ENCODE measurements at places on chromosomes 7 and 10.

- no peak for DNase-seq
Observed at GRCh38 chr10:73399063-73399462, 14.8 kb downstream of the ANXA7 start.

GRCh38 chr10:107103174-107104025 lies 61.1 kb downstream of the SORCS1 start:
- DNase-seq = no peak

GRCh38 chr10:133481657-133482056 lies 27.9 kb downstream of the SCART1 start:
- no peak for DNase-seq

DNA sequence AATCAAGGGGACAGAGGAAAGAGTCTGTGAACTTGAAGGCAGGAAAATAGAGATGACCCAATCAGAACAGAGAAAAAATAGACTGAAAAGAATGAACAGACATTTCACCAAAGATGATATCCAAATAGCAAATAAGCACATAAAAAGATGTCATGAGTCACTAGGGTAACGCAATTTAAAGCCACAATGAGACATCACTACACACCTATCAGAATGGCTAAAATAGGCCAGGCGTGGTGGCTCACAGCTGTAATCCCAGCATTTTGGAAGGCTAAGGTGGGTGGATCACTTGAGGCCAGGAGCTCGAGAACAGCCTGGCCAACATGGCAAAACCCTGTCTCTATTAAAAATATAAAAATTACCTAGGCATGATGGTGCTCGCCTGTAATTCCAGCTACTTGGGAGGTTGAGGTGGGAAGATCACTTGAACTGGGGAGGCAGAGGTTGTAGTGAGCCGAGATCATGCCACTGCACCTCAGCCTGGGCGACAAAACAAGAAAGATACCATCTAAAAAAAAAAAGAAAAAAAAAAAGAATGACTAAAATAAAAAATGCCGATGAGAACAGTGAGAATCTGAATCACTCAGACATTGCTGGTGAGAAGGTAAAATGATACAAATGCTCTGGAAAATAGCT lies 100.9 kb downstream of the LHPP start:
- no peak for DNase-seq

DNA sequence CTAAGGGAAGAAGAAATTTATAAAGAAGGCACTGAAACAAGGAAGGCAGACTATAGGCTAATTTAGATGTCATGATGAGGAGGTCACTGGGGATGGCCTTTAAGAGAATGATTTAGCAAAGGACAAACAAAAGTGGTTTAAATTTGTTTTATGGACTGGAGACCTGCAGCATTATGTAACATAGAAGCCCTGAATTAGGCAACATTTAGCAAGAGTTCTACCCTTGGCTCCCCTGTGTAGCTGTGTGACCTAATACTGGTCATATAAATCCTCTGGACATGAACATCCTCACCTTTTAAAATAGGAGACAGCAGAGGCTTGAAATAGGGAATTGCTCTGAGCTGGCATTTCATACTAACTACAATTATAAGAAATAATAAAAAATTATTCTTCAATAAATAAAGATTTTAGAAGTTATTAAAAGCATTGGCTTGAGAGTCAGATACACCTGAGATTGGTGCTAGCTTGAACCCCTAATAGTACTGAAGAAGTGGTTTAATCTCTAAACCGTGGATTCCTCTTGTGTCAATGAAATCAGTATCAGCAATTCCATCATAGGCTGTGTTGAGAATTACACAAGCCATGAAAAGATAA lies 48.9 kb downstream of the RNLS start:
- DNase-seq = no peak

DNA sequence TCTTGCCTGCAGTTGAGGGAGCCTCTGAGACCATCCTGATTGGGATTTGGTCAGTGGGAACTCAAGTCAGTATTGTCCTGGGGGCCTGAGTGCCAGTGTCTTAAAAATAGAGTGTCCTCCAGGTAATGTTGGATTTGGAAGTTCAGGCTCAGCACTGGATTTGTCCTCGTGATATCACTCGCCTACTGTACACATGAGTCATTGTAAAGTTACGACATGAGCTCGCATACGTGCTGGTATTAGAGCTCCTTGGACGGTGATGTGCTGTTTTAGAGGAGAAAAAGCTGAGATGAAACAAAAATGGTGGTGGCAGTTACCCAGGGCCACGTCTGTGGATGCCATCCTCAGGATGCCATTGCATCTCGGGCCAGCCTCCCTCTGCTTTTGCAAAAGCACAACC lies 78.2 kb downstream of the MGMT start:
- DNase-seq = no peak

DNA sequence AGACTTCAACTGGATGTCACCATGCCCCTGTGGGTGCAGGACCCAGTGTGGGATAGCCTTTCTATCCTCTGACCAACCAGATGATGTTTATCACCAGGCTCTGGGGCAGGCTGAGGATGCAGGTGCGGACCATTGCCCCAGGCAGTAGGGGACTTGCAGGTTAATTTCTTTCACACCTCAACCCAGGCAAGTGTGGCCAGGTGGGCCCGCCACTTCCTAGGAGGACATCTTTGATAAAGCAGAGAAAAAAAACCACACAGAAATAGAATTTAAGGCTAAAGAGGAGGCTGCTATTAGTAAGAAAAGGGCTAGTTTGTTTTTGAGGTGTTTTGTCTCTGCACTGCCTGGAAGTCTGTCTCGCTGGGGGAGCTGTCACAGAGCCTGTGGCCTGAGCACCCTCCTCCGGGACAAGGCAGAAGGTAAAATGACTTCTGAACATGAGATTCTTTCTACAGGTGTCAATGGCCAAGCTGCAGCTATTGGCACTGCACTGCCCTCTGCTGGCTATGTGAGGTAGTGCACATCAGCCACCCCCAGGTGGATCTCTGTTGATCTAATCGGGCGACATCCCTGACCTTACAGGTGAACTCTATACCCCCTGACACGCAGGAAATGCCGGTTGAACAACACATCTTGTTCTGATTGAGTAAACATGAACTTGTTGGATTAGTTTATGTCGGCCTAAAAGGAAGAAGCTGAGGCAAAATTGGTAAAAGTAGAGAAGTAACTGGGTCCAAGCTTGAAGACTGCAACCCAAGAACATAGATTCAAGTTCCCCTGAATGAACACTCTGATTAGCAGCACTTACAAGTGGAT lies 21.0 kb downstream of the UPP1 start:
- DNase-seq = peak; percentile 38

DNA sequence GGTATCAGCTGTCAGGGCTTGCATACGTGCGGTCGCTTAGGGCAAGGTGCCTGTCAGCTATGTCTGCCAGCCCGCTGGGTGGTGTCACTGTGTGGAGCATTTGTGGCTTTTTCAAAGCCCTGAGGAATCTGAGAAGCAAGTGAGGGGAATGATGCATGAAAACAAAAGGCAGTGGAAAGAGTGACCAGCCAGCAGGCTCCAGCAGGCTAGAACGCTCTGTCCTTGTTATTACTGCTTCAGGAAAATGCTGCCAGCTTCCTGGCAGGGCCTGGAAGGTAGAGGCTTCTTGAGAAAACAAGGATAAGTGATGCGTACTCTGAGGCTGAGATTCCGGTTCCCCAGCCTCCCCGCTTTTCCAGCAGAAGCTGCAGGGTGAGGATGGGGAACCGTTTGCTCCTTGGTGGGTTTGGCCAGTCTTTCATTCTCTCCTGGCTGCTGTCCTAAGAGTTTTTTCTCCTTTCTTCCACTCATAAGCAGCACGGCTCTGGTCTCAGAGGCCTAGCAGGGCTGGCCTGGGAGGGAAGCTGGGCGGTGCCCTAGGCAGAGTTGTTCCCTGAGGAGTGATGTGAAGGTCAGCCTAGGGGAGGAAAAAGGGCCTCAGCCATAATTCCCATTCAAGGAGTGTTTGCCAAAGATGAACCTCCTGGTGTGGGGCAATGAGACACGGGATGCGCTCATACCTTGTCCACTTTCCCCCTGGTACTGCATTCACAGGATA lies 42.8 kb upstream of the MKLN1 start:
- peak; percentile 48 for DNase-seq

DNA sequence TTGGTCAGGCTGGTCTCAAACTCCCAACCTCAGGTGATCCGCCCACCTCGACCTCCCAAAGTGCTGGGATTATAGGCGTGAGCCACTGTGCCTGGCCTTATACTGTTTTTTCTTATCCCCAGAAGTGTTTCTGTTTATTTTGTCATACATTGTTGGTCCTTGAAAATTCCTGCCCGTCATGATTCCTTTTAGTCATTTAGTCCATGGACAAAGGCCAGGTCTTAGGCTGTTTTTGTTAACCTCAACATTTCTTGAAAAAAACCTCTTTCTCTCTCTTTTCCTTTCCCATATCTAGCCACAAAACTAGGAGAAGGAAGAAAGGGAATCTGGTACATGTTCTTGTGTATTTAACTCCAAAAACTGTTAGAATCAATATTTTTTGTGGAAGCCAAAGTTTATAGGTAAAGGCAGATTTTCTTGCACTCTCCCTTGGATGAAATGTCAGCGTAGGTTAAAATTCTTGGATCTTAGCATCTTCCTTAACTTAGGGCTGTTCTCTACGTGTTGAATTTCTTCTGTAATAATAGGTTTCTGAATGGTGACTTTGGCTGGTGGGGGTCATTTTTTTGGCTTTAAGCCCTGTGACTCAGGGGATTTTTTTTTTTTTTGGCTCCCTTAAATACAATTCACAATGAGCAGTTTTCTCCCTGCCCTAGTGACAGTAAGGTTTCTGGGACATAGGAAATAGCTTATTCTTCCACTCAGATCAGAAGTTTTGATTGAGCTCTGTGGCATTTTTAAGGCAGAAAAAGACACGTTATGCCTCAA lies 500.8 kb downstream of the AUTS2 start:
- DNase-seq = peak; percentile 52

- no peak for DNase-seq
Observed at GRCh38 chr10:59631882-59632807, 77.5 kb downstream of the SLC16A9 start.

GRCh38 chr7:91025906-91026390 lies 238.3 kb upstream of the FZD1 start:
- DNase-seq = no peak

GRCh38 chr7:122018032-122018431 lies 126.0 kb downstream of the AASS start:
- DNase-seq = no peak

DNA sequence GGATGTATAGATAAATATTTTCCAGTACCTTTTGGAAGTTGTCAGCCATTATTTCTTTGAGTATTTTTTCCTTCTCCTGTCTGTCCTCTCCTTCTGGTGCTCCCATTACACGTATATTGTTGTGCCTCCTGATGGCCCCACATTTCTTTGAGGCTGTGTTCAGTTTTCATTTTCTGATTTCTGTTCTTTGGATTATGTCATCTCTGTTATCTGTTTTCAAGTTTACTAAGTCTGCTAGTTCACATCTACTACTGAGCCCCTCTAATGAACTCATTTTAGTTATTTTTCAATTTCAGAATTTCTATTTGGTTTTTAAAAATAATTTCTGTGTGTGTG lies 16.3 kb downstream of the RBM33 start:
- no peak for DNase-seq

DNA sequence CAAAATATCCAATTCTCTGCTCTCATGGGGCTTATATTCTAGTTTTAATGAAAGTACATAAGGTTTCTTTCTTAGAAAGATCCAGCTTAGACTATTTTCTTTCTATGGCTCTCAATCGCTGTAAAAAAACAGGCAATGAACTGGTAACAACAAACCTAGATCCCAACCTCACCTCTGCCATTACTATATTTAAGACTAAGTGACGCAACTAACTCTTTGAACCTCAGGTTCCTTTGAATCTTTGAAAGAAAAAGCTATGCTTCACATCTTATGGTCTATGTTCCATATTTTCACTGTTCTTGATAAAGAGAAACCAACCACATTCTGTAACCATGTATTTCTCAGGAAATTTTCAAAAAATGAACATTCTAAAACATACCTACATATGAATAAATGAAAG lies 88.5 kb downstream of the ELAPOR2 start:
- DNase-seq = no peak

DNA sequence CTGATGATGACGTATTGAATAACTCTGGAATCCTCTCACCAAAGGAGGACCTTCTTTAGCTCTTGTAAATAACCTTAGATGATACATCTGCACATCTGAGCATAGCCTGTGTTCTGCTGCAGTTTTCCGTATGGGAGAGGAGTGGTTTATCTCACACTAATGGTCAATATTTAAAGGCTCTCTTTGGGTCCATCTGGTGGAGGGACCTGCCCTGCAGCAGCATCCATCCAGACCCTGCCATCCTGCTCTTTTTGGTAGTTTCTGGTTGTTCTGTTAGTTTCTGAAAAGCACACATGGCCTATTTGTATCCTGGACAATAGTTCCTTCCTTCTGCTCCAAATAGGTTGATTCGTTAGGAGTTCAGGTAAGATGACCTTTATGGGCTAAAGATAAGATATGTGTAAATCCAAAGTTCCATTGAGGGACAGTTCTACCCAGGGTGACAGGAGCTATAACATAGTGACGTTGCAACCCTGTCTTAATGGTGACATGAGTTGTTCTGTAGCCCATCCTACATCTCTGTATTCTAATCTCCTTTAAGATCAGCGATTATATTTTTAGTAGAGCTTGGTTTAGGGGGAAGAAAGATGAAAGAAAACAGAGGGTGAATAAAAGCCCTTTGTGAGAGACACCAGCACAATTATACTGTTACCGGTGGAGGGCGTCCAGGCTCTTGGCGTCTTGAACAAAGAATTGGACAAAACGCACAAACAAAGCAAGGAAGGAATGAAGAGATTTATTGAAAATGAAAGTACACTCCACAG lies 60.0 kb upstream of the KLF14 start:
- DNase-seq = peak; percentile 51

- no peak for DNase-seq
Observed at GRCh38 chr7:37516664-37517063, 68.0 kb upstream of the ELMO1 start.

GRCh38 chr7:116929914-116930913 lies 23.1 kb upstream of the ST7 start:
- peak; percentile 75 for DNase-seq

DNA sequence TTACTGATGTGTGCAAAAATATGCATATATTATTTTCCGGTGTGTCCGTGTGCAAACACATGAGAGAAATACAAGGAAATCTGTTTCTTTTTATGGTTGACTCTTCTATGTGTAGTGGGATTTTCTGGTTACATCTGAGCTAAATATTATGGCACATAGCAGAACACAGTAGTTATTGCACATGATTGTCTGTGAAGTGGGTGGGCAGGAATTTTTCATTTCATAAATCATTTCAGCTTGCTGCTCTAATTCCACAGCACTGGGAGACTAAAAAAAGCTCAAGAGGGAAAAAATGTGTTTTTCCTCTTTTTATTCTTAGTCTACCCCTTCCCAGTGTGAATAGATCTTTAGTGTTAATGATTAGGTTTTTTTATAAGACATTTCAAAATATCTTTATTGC lies 197.9 kb downstream of the MBL2 start:
- DNase-seq = no peak

DNA sequence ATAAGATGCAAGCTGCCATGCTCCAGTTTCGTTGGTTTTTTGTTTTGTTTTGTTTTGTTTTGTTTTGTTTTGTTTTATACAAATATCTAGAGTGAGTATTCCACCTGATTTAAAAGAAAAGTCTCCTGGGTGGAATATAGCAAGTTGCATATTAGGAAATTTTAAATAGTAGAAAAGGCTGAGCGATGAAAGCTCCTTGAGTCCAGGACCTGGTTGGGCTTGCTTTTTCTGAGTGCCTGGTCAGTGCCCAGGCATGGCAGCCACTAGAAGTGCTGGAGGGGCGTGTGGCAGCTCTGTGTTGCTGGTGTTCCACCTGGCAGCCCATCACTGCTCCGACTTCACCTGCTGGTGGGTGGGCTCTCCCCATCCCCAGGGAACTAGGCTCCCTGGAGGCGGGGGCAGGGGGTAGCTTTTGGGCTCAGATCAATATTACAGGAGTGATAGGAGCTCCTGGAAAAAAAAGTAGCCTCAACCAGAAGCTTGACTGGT lies 8.0 kb downstream of the COL17A1 start:
- DNase-seq = no peak
